ENCODE measurements at places on chromosomes 4 and X. TPM values are rescaled to one million over a fixed set of nuclear protein-coding genes. Genes with fewer than 3 reads are reported as not detected.

FGFBP2 gene
- total RNA-seq, result 6.3 TPM

ADH1C gene
- total RNA-seq, result 5.3 TPM

DNA sequence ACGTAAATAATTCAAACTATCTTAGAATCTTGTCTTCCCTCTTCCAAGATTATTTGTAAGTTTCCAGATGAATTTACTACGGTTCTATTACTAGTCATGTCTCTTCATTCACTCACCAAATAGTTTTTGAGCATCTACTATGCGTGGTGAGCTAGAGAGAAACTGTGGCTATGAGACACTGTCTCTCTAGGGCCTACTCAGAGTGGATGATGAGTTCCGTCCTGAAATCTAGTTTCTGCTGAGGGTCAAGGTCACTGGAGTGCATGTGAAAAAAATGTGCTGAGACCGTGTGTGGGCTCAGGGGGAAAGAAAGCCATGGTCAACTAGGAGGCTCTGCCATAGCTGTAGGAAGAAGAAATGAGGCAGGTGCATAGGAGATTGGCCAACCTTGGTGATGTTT is 320.2 kb upstream of the GATB start:
- DNase-seq, result no peak

GRCh38 chr4:2931512-2932301 is 31.5 kb downstream of the NOP14 start:
- DNase-seq, result no peak

- no peak for DNase-seq
Measured at GRCh38 chrX:117633277-117633676, 483.3 kb downstream of the KLHL13 start.

Data from umbilical cord (tissue), 2 donors.